ENCODE measurements at places on chromosomes 7 and 10. TPM values are rescaled to one million over a fixed set of nuclear protein-coding genes. Genes with fewer than 3 reads are reported as not detected.

ABCB4 gene
- total RNA-seq: under 0.01 TPM

TMEM139 gene
- 13.2 TPM for total RNA-seq

KCND2 gene
- 0.66 TPM for total RNA-seq

YAE1 gene
- 6.6 TPM for total RNA-seq

CPXM2 gene
- total RNA-seq: 8.2 TPM

CASTOR2 gene
- total RNA-seq: 14.0 TPM

RASA4 gene
- total RNA-seq: 34.2 TPM

MYH16 gene
- total RNA-seq: under 0.01 TPM

OR2A5 gene
- not detected for total RNA-seq

OGDHL gene
- 4.3 TPM for total RNA-seq

DNA sequence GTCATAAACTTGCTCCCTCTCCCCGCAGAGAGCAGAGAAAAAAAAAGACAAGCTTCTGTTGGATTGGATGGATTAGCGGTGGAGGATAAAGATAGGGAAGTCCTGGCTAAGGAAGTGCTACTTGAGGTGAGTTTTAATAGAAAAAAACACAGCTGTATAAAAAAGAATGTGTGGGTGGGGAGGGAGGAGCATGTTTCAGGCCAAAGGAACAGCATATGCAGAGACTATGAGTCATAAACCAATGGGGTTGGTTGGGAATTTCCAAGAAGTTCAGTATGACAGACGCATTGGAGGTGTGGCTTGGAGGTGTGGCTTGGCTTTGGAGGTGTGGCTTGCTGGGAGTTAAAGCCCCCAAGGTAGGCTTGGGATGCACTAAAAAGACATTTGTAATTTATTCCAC lies 103.0 kb upstream of the LSM8 start:
- DNase-seq: no peak

DNA sequence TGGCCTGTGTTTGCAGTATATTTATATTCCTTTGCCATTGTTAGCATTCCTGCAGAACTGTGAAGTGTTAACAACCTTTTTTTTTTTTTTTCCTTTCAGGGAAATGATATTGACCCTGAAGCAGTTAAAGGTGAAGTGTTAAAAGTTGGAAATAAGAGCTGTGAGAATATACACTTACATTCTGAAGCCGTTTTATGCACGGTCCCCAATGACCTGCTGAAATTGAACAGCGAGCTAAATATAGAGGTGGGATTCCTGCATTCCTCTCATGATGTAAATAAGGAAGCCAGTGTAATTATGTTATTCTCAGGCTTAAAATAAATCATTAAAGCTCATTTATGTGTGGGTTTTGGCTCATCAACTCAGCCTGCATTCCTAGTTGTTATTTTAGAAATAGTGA lies 92.8 kb upstream of the CAPZA2 start:
- no peak for DNase-seq

DNA sequence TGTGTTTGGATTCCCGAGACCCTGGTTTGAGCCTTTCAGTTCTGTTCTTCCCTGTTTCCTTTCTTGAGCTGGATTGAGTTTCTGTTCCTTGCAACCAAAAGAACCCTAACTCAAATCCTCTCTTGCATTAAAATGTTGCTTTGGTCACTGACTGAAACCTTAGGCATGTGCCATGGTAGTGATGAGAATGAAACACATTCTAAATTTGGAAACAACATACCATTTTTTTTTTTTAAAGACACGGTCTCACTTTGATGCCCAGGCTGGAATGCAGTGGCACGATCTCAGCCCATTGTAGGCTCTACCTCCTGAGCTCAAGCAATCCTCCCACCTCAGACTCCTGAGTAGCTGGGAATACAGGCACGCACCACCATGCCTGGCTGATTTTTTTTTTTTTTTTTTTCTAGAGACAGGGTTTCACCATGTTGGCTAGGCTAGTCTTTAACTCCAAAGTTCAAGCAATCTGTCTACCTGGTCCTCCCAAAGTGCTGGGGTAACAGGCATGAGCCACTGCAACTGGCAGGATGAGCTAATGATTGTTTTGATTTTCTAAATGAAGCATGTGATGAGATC lies 8.4 kb downstream of the THAP5 start:
- DNase-seq: no peak

- DNase-seq: no peak
Measured at GRCh38 chr7:30474893-30475292, 3.7 kb downstream of the NOD1 start.

DNA sequence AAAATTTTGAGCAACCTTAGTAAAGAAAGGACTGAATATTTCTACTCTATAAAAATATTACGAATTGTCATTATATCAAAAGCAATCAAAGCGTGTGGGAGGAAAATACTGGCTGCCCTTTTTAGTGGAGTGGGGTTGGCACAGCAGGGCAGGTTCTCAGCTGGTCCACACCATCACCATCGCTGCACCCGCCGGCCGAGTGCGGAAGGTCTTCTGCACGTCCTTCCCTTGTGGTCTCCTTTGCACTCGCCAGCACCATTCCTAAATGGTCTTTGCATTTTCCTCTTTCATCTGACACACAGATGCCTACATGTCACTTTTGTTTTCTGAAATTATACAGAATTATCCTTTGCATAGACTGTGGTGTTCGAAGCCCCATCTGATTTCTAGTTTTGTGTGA lies 116.6 kb upstream of the LANCL2 start:
- no peak for DNase-seq

DNA sequence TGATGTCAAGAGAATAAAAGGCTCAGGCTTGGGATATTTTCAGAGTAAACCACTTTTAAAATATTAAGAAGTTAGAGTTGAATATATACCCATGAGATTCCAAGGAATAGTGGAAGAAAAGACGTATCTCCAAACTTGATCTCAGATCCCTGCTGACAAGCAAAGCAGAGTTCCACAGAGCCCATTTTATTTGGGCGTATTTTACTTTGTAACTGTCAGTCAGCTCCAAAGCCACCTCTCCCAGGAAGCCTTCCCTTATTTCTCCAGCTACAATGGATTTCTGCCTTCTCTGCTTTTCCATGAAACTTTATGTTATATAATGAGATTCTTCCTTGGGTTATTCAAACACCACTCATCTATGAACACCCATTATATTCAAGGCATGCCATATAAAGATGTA lies 295.7 kb downstream of the FZD1 start:
- no peak for DNase-seq

DNA sequence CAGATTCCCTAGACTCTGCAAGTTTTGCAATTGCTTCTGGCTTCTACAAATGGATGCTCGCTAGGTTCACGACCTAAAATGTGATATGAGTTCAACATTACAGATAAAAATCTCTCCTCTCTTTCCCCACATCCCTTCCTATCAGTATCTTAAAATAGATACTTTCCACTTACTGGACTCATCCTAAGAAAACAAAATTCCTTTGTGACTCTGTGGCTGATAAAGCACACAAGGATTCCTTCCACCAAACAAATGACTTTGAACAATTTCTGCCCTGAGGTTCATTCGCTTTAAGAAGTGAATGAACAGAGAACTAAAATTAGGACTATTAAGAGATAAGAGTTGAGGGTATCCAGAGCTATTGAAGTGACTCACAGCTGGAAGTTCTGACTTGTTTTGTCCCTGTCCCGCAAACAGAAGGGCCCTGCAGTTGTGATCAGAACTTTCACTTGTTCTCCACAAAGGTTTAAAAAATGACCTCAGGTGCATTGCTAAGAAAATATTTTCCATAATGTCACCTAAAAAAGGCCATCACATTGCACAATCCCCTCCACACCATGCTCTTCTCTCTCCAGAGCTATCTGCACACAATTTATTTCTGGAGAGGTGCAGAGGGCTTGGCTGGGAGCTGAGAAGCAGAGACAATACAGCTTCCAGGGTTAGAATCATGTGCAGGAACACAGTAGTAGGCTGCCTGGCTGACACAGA lies 96.1 kb downstream of the PIP4K2A start:
- DNase-seq: no peak
